Frontal cortex (tissue), 4 donors: ENCODE measurements at places on chromosomes 11 and 22. TPM values are rescaled to one million over a fixed set of nuclear protein-coding genes. Genes with fewer than 3 reads are reported as not detected.

GRCh38 chr11:1049431-1049891 lies 12.9 kb upstream of the MUC6 start:
- DNase-seq, result no peak

Gene LSP1
- 0.82 TPM for total RNA-seq

Gene SEPTIN5
- 132 TPM for total RNA-seq

- DNase-seq, result no peak
These were observed 90.8 kb downstream of the FAM168A start for GRCh38 chr11:73507086-73507485.

DNA sequence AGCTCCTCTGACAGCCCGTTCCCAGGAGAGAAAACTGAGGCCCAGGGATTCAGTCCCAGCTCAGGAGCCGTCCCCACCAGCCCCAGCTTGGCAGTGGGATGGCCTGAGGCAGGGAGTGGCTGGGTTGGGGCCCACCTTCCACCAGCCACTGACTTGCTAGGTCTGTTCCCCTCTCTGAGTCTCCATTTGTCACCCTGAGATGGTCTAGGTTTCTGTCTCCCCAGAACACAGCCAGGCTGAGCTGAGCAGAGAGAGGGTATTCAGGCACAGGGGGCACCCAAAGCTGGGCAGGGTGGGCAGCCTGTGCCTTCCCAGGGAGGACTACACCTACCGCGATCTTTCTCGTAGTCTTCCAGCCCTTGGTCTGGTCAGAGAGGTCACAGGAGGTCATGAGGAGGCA lies 95.7 kb downstream of the PDE2A start:
- DNase-seq, result no peak

GRCh38 chr11:79966592-79966991 lies 525.8 kb upstream of the TENM4 start:
- DNase-seq, result no peak

DNA sequence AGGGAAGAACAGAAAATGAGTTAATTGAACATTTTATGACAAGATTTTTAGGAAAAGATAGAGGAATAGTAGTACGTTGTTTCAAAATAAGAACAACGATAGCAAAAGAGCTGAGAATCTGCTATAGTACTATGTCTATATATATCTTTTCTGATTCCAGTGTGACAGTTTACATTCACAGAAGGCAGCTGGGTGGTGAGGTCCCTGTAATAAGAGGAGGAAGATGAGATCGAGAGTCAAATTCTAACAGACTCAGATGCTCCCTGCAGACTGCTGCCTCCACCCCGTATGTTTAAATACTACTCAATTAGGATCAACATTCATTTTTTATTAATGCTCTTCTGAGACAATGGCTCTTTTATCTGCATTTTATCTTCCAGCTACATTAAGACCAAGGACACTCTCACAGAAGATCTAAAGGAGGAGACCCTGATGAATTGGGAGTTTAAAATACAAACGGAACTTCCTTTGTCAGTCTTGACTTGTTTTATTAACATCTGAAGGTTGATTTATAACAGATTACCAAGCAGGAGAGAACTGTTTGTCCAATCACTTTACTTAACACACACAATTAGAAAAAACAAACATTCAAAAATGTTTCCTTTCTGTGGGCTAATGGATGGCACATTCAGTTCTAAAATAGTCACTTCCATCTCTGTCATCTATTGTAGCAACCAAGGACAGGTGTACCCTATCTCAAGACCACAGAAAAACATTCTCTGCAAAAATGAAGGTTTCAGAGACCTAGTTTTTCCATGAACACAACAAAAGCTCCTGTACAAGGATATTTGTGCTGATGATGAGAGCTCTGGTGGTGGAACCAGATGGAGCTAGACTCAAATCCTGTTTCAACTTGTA lies 240.2 kb downstream of the CADM1 start:
- DNase-seq, result no peak

Gene MS4A6A
- 2.4 TPM for total RNA-seq

GRCh38 chr22:48438800-48439559 lies 1388.7 kb downstream of the BRD1 start:
- no peak for DNase-seq

- DNase-seq, result no peak
These were observed 3.6 kb upstream of the OR2AT4 start for GRCh38 chr11:75100314-75100713.

Gene DEFB131B
- not detected for total RNA-seq

Gene PANX3
- not detected for total RNA-seq
